ENCODE measurements at places on chromosomes 6 and 20.

- DNase-seq: no peak
Measured at GRCh38 chr6:106178900-106179299, 92.8 kb downstream of the PRDM1 start.

- DNase-seq: no peak
Measured at GRCh38 chr6:46128476-46128875, 1.3 kb upstream of the ENPP4 start.

- DNase-seq: no peak
Measured at GRCh38 chr6:158405933-158406332, 93.7 kb downstream of the TULP4 start.

- peak; percentile 41 for DNase-seq
Measured at GRCh38 chr6:157832250-157832967, 9.4 kb downstream of the SNX9 start.

- no peak for DNase-seq
Measured at GRCh38 chr20:4102381-4102780, 87.0 kb upstream of the RNF24 start.

GRCh38 chr6:80541181-80541580, 434.7 kb downstream of the BCKDHB start:
- DNase-seq: no peak

DNA sequence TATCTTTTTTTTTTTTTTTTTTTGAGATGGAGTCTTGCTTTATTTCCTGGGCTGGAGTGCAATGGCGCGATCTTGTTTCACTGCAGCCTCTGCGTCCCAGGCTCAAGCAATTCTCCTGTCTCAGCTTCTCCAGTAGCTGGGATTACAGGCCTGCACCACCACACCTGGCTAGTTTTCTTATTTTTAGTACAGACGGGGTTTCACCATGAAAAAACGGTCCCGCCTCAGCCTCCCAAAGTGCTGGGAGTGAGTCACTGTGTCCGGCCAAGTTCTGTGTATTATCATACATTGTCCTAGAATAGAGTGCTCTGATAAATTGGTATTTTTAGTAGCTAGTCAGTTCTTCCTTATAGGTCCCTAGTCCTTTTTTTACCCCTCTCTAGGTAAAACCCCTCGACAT, 2.8 kb downstream of the SNRPC start:
- DNase-seq: no peak

DNA sequence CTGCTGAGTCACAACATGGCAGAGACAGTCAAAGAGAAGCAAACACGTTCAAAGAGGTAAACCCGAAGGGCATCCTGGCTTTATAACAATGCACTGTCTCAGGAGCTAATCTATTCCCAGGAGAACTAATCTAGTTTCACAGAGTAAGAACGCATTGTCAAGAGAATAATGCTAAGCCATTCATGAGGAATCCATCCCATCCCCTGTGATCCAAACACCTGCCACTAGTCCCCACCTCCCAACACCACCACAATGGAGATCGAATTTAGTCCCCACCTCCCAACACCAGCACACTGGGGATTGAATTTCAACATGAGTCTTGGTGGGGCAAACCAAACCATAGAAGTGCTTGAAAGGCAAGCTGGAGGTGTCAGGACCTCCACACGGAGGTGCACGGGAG, 231.5 kb upstream of the ID4 start:
- DNase-seq: no peak

GRCh38 chr6:33692760-33693158, 18.7 kb downstream of the UQCC2 start:
- DNase-seq: no peak

GRCh38 chr6:39319621-39320362, 2.7 kb downstream of the KCNK16 start:
- DNase-seq: no peak

- DNase-seq: no peak
Measured at GRCh38 chr6:16849988-16850680, 88.9 kb upstream of the ATXN1 start.

GRCh38 chr6:38171997-38172738, 352.6 kb downstream of the ZFAND3 start:
- no peak for DNase-seq

DNA sequence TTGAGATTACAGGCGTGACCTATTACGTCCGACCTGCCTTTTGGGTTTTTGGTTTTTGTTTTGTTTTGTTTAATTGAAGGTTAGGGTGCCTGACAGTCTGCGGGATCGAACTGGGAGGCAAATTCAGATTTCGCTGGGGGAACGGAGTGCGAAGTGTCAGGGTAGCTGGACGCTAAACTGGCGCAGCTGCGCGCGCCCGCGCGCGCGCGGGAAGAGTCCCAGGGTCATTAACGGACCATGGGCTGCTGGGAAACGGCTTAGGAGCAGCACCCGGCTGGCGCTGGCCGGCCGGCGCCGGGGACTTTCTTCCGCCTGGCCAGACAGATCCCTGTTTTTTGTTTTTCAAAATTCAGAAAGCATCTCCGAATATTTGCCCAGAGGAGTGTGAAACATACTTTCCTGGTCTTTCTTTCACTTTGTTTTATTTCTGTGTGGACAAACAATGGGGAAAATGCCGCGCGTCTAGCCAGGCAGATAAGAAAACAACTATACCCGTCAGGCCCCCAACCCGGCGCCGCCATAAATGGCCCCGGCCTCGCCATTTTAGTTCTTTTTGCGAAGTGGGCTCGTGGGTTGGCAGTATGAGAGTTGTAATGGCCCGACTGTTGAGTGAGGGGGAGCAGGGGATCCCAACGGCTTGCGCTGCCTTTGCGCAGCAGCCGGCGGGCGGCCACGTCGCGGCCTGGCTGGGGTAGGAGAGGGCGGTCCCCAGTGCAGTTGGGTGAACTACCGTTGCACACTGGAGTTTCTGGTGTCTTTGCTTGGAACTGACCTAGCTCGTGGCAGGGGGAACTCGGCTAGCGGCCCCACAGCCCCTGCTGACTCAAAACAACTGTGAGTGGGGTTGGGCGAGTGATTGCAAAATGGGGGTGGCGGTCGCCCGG, 7.1 kb downstream of the HSPA1B start:
- no peak for DNase-seq

DNA sequence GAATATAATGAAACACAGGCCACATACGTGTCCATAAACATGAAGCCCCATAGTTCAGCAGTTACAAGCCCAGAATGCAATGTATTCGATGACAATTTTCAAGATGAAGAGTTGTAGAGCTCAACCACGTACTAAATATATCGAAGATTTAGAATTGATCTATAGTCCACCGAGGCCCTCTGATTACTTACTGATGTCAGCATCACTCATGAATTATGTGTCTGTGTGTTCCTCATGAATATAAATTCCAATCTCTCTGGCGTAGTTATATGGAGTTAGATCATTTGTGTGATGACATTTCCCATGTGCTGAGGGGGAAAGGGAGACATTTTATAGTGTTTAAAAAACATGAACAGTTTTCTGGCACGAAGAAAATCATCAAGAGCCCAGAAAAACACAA, 97.5 kb downstream of the PFDN4 start:
- DNase-seq: no peak

GRCh38 chr6:153525998-153526397, 394.9 kb upstream of the RGS17 start:
- DNase-seq: no peak

DNA sequence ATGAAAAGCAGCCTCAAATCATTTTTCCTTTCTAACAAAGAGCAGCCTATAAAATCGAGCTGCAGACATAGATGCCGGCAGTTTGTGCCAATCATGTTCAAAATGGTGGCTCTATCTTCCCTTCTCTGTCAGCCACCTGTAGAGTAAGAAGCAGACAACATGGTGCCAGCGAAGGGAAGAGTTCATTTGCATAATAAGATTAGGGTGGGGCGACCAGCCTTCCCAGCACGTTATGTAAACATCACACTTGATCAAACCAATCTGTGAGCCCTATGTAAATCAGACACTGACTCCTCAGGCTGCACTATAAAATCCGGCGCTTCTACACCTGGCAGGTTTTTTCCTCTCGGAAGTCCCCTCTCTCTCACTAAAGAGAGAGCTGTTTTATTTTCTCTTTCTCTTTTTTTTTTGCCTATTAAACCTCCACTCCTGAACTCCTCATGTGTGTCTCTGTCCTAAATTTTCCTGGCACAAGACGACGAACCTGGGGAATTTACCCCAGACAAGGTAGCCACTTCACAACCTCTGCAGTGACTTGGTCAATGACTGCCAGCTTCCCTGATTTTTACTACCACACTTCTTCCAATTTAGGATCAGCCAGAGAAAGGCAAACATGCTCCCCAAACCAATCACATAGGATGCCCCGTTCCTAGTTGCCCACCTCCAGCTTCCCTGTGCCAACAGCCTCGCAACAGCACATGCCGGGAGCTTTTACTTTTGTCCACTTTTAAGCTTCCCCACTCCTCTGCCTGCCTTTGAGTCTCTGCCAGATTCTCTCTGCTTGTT, 12.9 kb downstream of the TPMT start:
- no peak for DNase-seq

Measured in retinal pigment epithelial cell (primary cell).